ENCODE measurements at places on chromosomes 6 and 20. TPM values are rescaled to one million over a fixed set of nuclear protein-coding genes. Genes with fewer than 3 reads are reported as not detected.

Gene EDN3
- not detected for polyA plus RNA-seq

Gene FOXA2
- polyA plus RNA-seq, result not detected

Gene HRH3
- polyA plus RNA-seq, result not detected

Gene ZC3H12D
- polyA plus RNA-seq, result 3.1 TPM

Gene QRSL1
- 14.0 TPM for polyA plus RNA-seq

Gene DLK2
- polyA plus RNA-seq, result 1.2 TPM

Gene TFAP2D
- not detected for polyA plus RNA-seq

Gene RBBP8NL
- polyA plus RNA-seq, result not detected

Gene HLA-C
- polyA plus RNA-seq, result 2,914 TPM

Gene GTSF1L
- polyA plus RNA-seq, result not detected

- H3K4me3 ChIP-seq, result peak within 1 kb of the TSS; percentile 85
- no peak for DNase-seq
- H3K4me1 ChIP-seq, result peaks cover 37% of the 10 kb centered on the region
- H3K27ac ChIP-seq, result peak within 1 kb of the TSS; percentile 61
- H3K36me3 ChIP-seq, result peaks cover 14% of the 10 kb centered on the region
These were observed at the start of gene HIVEP1 for GRCh38 chr6:12012038-12012557. Gene HIVEP1, plus strand, starts transcription at chr6:12012312. Its CDS starts 3,317 bp downstream, at chr6:12015629.

- H3K4me3 ChIP-seq, result no peak overlapping the region
- H3K27me3 ChIP-seq, result no peaks in the 10 kb centered on the region
- H3K27ac ChIP-seq, result no peak overlapping the region
These were observed 7.8 kb downstream of the STX11 start for GRCh38 chr6:144158133-144158532.

GRCh38 chr6:142760152-142760551 is 184.8 kb downstream of the HIVEP2 start:
- H3K36me3 ChIP-seq, result peaks cover 58% of the 10 kb centered on the region
- DNase-seq, result no peak
- H3K4me1 ChIP-seq, result peaks cover 14% of the 10 kb centered on the region
- no peak overlapping the region for H3K27ac ChIP-seq
- no peak overlapping the region for H3K4me3 ChIP-seq

DNA sequence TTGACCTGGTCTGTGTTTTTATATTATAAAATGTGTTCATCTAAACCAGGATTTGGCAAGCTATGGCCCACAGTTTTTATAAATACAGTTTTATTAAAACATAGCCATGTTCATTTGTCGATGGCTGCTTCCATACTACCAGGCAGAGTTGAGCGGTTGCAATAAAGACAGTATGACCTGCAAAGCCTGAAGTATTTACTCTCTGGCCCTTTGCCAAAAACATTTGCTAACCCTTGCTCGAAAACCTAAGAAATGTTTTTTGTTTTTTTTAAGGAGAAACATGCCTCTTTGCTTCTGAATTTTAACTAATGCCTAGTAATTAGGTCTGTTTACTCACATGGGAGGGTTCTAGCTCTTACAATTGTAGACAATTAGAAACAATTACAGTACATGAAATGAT is 67.4 kb upstream of the SMIM28 start:
- no peaks in the 10 kb centered on the region for H3K27me3 ChIP-seq
- no peak for DNase-seq
- H3K4me3 ChIP-seq, result no peak overlapping the region

- no peaks in the 10 kb centered on the region for H3K27me3 ChIP-seq
- H3K36me3 ChIP-seq, result no peaks in the 10 kb centered on the region
- no peak overlapping the region for H3K4me3 ChIP-seq
- no peak overlapping the region for H3K27ac ChIP-seq
- no peak for DNase-seq
These were observed 32.7 kb downstream of the TOX2 start for GRCh38 chr20:43947316-43947710.

DNA sequence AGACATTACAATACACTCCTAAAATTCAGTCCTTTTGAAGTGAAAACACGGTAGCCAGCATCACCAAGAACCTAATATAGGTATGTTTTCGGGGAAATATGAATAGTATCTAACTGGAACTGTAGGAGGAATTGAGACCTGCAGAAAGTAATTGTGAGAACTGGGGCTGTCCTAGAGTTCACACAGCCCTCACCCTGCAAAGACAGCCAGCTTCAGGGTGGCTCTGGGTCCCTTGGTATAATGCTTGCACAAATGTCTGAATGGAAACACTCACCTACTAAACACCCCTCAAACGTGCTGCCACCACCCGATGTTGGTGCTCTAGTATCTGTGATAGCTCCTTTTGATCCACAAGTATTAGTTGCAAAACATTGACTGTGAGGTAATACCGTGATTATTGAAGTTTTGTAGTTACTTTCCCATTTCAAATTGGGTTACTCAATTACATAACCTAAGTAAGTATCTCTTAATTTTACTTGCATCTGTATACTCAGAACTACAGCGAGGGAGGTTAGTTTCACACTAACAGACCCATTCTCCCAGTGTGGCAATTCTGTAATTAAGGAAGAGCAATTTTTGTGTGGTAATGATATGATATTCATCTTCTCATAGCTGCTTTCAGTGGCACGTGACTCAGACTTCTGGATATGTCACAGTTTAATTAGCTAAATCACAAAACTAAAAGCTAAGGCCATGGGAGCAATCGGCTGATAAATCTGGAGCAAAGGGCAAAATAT is 129.5 kb downstream of the INSM1 start:
- peaks cover 17% of the 10 kb centered on the region for H3K36me3 ChIP-seq
- H3K4me1 ChIP-seq, result no peaks in the 10 kb centered on the region
- no peak overlapping the region for H3K27ac ChIP-seq
- no peak for DNase-seq
- H3K27me3 ChIP-seq, result no peaks in the 10 kb centered on the region
- H3K4me3 ChIP-seq, result no peak overlapping the region

- no peak overlapping the region for H3K4me3 ChIP-seq
- H3K36me3 ChIP-seq, result no peaks in the 10 kb centered on the region
- no peaks in the 10 kb centered on the region for H3K27me3 ChIP-seq
- H3K27ac ChIP-seq, result no peak overlapping the region
- no peak for DNase-seq
These were observed 91.9 kb downstream of the TNFAIP3 start for GRCh38 chr6:137958811-137959565.

DNA sequence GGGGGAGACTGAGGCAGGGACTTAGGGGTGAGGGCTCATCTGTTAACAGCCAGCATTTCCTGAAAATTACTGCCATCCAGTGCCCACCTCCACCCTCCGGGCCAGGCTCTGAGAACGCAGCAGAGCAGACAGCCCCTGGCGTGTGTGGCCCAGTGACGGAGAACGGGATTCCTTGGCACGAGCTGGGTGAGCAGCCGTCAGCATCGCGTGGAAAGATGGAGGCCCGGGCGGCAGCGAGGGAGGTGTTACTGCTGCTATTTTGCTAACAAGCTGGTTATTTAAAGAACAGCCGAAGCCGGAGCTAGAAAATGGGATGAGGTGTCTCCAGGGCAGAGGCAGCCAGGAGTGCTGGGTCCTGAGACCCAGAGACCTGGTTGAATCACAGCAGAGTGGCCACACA is 62.7 kb downstream of the DLGAP4 start:
- H3K27ac ChIP-seq, result no peak overlapping the region
- no peak overlapping the region for H3K4me3 ChIP-seq
- H3K36me3 ChIP-seq, result no peaks in the 10 kb centered on the region
- H3K27me3 ChIP-seq, result no peaks in the 10 kb centered on the region
- no peak for DNase-seq

DNA sequence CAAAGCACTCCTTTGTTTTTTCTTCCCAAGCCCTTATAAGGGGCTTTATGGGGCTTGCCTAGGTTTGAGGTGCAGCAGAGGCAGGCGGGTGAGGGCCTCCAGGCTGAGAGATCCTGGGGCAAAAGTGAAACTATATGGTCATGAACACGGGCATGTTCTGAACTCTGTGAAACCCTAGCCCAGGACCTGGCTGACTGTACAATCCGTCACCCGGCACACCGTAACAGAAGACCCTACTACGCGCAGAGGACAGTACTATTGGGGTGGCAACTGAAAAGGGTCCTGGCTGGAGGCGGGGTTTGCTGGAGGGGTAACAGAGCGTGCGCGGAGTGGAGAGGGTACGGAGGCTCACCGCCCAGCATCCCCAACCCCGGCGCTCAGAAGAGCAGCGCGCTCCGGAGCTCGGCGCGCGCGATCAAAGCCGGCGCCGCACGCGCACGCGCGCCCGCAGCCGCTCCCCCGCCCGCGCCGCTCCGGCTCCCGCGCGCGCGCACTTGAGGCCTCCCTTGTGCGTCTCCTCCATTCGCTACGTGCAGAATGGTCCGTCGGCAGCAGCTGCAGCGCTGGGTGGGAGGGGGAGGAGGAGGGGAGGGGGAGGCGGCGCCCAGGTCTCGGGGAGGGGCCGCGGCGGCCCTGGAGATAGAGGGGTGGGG is 54.2 kb downstream of the MRPL14 start:
- DNase-seq, result peak; percentile 75

DNA sequence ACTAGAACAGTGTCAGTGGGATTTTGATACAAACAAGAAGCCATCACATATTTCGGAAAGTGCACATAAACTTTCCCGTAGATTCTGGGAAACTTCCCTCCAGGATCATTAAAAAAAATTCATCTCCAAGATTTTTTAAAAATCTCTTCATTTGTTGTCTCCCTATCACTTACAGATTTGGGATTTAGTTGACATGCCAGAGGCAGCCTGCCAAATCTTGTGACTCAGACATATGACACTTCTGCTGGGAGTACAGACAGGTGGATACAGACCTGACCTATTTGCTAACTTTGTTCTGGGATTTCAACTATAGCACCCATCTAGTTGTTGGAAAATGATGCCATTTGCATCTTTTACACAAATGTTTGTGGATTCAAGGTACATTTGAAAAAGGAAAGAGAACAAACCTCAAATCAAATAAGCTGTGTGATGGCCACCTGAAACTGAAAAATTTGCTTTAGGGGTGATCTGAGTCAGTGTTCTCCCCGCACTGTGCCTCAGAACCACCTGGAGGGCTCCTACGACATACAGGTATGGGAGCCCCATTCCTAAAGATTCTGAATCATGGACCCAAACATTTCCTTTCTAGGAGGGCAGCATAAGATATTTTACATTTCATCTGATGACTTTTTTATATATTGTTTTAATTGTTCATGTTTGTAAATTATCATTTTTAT is 21.9 kb upstream of the CD2AP start:
- H3K4me3 ChIP-seq, result no peak overlapping the region
- no peak for DNase-seq
- no peak overlapping the region for H3K27ac ChIP-seq
- peaks cover 3% of the 10 kb centered on the region for H3K4me1 ChIP-seq

DNA sequence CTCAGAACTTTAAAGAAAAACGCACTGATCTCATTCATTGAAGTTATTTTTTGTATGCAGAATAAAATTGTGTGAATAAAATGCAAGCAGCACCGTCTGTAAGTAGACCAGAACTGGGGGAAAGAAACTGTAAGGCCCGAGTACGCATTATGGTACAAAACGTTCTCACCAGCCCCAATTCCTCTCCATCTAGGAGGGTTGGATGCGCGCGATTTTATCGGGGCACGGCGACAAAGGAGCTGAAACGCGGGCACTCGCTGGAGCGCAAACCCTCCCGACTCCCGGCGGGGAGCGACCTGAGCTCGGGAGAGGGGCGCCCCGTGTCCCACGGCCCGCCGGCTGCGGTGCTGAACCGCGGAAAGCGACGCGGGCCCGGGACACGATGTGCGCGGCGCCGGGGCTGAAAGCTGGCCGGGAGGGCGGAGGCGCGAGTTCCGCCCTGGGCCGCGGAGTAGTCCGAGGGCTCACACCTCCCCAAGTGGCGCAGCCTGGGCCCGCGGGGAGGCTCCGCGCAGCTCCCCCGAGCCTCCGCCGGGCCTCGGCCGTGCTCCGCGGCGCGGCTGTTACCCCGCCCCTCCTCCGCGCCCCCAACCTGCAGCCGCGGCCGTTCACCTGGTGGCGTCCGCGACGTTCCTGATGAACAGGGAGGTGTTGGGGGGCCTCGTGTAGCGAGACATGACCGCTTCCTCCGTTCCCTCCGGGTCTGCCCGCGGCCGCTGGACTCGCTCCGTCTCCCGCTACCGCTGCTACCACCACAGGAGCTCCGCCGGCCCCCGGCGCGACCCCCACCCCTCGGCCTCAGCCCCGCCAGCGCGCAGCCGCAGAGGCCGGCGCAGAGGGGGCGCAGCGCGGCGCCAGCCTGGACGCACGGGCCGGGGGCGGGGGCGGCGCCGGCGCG is at the start of gene SRSF12:
Gene SRSF12, minus strand, starts transcription at position 861 of the 898 bp plus-strand sequence. Its CDS starts 184 bp downstream, at position 677.
- H3K4me3 ChIP-seq, result peak within 1 kb of the TSS; percentile 58
- no peak within 1 kb of the TSS for H3K27ac ChIP-seq
- no peaks in the 10 kb centered on the region for H3K36me3 ChIP-seq
- H3K4me1 ChIP-seq, result peaks cover 7% of the 10 kb centered on the region
- no peaks in the 10 kb centered on the region for H3K27me3 ChIP-seq
- DNase-seq, result peak; percentile 18

DNA sequence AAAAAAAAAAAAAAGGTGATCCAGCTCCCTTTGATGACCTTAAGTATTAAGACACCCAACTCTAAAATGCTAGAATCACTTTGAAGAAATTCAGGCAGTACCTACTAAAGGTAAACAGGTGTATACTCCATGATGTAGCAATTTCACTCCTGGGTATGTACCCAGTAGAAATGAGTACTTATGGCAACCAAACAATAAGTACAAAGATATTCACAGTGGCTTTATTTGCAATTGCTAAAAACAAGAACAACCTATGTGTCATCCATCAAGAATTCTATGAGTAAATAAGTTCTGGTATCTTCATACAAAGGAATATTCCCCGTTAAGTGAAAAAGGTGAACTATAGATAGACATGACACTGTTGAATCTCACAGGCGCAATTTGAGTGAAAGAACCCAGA is 29.4 kb downstream of the MDGA1 start:
- H3K27me3 ChIP-seq, result no peaks in the 10 kb centered on the region
- no peak overlapping the region for H3K27ac ChIP-seq
- H3K36me3 ChIP-seq, result no peaks in the 10 kb centered on the region
- no peaks in the 10 kb centered on the region for H3K4me1 ChIP-seq
- no peak overlapping the region for H3K4me3 ChIP-seq

- H3K36me3 ChIP-seq, result no peaks in the 10 kb centered on the region
- H3K4me1 ChIP-seq, result peaks cover 15% of the 10 kb centered on the region
- H3K27ac ChIP-seq, result no peak overlapping the region
- no peak for DNase-seq
These were observed 37.1 kb downstream of the TNFAIP3 start for GRCh38 chr6:137903933-137904821.

DNA sequence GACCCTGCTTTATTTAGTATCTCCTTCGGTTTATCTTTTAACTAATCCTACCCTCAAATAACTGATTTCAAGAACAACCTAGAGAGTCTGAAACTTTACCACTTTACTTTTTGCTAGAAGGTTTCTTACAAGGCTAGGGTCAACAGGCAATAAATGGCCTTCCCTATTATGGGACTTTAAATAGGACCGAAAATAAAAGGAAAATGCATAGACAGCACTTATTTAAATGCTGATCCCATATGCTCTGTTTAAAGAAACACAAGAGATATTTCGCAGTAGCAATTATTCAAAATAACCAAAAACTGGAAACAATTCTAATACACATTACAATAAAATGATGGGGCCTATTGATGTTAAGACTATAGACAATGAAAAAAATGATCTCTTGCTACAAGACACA is 13.7 kb downstream of the MCUR1 start:
- peaks cover 13% of the 10 kb centered on the region for H3K36me3 ChIP-seq
- H3K27ac ChIP-seq, result no peak overlapping the region
- no peak overlapping the region for H3K4me3 ChIP-seq
- no peaks in the 10 kb centered on the region for H3K27me3 ChIP-seq
